ENCODE measurements at places on chromosomes 6 and 20. TPM values are rescaled to one million over a fixed set of nuclear protein-coding genes. Genes with fewer than 3 reads are reported as not detected.

Gene FOXS1
- total RNA-seq = not detected

Gene MUCL3
- not detected for total RNA-seq

Gene BFSP1
- total RNA-seq = 0.30 TPM

Gene WFDC8
- total RNA-seq = not detected

Gene CPNE5
- total RNA-seq = 1.7 TPM

Gene PTGIS
- 0.23 TPM for total RNA-seq

Gene HLA-DRB5
- 3.2 TPM for total RNA-seq

Gene SCRT2
- total RNA-seq = not detected

- DNase-seq = no peak
Measured at GRCh38 chr20:40294175-40294574, 394.9 kb downstream of the MAFB start.

GRCh38 chr20:15252304-15252703 is 914.9 kb upstream of the FLRT3 start:
- no peak for DNase-seq

DNA sequence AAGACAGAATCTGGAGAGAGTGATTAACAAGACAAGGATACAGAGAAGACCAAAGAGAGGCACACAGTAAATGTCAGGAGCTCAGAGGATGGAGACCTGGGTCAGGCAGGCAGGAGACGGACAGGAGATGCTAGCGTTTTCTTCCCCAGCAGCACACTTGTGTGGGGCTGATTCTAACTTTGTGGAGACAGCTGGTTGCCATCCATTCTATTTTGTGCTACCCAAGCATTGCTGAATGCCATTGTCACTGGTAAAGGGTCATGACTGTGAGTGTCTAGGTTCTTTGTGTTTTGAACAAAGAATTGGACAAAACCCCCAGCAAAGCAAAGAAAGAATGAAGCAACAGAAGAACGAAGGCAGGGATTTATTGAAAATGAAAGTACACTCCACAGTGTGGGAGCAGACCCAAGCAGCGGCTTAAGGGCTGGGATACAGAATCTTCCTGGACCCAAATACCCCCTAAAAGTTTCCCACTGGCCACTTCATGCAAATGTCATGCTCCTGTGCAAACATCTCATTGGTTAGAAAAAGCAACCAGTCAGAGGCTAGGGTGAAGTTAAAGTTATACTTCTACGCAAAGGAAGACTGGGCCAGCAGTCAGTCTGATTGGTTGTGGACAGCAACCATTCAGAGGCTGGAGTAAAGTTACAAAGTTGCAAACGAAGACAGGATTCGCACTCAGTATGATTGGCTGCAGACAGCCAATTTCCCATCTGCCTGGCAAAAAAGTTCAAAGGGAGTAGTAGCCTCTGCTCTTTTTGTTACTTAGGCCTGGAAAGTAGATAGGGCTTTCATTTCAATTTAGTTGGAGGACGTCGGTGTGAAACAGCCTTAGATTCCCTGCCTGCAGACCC is 17.5 kb downstream of the PTK7 start:
- DNase-seq = no peak

- DNase-seq = no peak
Measured at GRCh38 chr6:84568971-84569370, 195.4 kb downstream of the TBX18 start.

DNA sequence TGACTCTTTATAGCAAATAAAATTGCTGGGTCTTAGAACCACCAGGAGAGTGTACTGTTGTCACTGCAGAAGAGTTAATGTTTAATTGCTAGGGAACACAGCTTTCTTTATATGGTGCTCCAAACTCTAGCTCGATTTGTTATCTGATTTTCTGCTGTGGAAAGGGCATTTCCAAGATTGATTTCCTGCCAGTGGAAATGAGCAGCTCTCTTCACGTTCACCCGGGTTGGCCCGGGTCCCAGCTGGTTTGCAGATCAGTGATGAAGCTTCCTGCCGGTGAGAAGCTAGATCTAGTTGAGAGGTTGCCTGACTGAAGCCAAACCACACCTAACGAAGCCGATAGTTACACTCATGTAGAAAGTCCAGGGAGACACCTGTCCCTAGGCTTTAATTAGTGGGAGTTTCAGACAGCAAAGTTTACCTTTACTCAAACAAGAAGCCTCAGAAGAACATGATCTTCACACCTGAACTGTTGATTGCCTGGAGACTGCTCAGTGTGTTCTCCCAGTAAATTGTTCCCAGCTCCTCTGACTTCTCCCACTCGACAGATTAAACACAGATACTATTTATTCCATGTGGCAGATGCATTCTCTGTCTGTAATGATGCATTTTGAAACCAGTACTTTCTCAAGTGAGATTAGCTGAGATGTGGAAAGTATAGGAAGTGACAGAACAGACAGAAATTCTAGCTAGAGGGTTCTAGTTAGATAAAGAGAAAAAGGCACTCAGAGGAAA is 27.8 kb downstream of the PAQR8 start:
- DNase-seq = peak; percentile 71

- no peak for DNase-seq
Measured at GRCh38 chr6:142297996-142298753, 3.6 kb upstream of the ADGRG6 start.

DNA sequence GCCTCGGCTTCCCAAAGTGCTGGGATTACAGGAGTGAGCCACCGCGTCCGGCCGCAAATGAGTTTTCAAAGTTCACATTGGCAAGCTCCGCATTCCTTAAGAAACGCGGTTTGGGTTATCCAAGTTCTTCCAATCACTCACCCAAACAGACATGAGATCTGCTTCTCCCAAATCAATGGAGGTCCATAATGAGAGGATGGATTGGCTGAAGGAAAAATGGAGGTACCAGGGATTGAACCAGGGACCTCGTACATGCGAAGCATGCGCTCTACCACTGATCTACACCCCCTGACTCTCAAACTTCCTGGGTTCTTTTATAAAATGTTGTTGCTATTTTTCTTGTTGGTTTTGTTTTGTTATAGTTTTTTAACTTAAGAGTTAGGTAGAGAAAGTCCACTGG is 170.0 kb downstream of the GPX5 start:
- no peak for DNase-seq

DNA sequence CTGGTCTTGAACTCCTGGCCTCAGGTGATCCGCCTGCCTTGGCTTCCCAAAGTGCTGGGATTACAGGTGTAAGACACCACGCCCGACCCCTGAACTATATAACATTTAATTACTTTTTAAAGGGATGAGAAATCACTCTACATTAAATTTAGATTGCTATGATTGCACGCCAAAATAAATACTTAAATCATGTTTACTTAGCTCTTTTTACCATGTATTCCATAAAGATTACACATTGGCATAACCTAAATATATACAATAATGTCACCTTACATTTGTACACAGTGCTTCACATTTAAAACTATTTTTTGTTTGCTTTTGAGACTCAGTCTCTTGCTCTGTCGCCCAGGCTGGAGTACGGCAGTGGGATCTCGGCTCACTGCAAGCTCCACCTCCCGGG is 86.4 kb downstream of the IRAK1BP1 start:
- DNase-seq = no peak

DNA sequence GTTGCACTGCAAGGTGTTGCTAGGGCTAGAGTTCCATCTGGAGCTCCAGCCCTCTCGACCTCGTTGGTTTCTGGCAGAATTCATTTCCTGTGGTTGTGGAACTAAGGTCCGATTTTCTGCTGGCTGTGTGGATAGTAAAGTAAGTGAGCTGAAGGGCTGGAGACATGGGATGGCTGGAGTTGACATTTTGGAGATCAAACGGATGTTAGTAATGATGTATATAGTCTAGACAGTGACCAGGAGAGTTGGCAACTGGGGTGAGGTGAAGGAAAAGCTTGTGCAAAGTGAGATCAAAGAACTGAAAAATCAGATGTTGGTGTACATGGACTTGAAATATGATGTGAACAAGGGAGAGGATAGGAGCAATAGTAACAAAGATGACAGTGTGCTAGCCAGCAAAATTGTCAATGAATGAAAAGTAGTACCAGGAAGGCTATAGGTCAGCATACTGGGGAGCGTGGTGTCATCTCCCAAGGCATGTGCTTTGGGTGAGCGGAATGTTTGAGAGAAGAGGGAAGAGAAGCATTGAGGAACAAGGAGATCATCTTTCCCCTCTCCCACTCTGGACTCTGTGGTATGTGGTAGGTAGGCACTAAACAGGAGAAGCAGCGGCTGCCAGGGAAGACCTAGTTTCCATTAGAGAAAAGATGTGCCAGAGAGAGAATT is 7.8 kb downstream of the QRSL1 start:
- no peak for DNase-seq

GRCh38 chr6:37139230-37139962 is 30.6 kb upstream of the PIM1 start:
- no peak for DNase-seq

DNA sequence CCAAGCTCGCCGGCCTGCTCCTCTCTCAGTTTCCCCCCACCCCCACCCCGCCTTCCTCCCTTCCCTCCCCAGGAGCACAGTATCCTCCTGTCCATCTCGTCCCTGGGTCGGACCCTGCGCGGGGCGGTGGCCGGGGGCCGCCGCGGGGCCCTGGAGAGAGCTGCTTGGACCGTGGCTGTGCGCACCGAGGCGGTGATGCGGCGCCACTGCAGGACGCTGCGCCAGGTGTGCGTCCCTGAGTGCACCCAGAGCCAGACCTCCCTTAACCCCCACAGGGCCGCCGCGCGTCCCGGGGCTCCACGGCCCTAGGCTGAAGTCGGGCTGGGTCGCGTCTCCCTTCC is 2.2 kb downstream of the C20orf204 start:
- no peak for DNase-seq

DNA sequence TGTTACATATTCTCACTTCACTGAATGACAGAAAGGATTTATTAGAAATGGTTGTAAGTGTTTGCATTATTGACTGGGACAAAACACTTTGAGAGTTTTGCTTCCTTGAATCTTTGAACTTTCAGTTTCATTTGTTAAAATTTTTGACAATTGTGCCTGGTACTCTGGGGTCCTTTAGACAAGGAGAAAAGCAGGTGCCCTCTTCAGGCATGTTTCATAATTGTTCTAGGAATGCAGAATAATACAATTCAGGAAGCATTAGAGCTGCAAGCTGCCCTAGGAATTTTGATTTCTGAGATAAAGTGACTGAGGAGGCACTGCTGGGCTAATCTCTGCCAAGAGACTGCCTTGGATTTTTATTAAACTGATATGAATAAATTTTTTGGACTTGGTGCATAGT is 49.7 kb downstream of the TOP1 start:
- no peak for DNase-seq

- DNase-seq = no peak
Measured at GRCh38 chr6:108755257-108756240, 92.7 kb upstream of the ARMC2 start.

GRCh38 chr6:131762984-131763383 is 44.8 kb upstream of the ENPP1 start:
- DNase-seq = no peak
